Fibroblast of skin of abdomen (primary cell): ENCODE measurements at places on chromosomes 1 and 21.
A peak's percentile ranks its signal among the peaks of the same experiment; 100 is the strongest.

DNA sequence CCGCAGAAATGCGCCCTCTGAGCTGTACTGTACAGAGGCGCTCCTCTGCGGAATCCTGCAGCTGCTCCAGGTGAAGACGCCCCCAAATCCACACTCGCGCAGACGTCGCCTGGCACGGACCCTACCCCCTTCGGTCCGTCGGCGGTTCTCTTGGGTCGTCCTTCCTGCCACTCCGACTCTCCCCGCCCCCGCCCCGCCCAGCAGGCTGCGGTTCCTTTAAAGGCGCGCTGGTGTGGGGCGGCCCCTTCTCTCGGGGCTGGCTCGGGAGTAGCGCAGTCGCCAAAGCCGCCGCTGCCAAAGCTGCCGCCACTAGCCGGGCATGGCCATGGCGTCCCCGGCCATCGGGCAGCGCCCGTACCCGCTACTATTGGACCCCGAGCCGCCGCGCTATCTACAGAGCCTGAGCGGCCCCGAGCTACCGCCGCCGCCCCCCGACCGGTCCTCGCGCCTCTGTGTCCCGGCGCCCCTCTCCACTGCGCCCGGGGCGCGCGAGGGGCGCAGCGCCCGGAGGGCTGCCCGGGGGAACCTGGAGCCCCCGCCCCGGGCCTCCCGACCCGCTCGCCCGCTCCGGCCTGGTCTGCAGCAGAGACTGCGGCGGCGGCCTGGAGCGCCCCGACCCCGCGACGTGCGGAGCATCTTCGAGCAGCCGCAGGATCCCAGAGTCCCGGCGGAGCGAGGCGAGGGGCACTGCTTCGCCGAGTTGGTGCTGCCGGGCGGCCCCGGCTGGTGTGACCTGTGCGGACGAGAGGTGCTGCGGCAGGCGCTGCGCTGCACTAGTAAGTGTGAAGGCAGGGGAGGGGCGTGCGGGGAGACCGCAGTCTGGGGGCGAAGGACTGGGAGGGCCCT is at the start of gene RASSF5:
TSS of gene RASSF5 (plus strand) at position 248 of the 846 bp plus-strand sequence. CDS start at position 320, 72 bp downstream.
- peak; percentile 64 for DNase-seq

- peak; percentile 82 for DNase-seq
Observed at GRCh38 chr1:179310721-179311120, 17.1 kb downstream of the SOAT1 start.

- DNase-seq: peak; percentile 29
Observed at GRCh38 chr1:207313131-207313530, 8.3 kb upstream of the CD55 start.

DNA sequence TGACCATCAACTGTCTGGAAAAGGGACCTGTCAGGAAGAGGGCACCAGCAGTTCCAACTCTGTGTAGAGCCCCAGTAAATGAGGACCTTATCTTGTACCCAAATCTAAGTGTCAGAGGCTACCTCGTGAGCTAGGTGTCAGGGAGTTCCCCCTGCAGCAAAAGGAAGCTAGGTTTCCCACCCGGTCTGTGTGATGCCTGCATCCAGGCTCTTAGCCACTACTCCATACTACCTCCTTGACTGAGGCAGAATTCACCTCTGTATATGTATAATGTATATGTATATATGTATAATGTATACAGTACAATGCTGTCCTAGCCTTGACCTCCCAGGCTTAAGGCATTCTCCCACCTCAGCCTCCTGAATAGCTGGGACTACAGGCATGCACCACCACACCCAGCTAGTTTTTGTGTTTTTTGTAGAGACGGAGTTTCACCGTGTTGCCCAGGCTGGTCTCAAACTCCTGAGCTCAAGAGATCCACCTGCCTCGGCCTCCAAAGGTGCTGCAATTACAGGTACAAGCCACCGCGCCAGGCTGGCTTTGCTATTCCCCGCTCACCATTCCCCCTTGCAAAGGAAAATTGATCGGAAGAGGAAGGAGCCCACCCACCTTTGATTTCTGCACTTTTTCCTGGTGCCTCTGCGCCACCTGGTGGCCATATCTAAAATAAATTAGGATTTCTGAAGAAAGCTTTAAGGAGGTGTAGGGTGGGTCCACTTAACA is 15.7 kb upstream of the LUZP1 start:
- DNase-seq: peak; percentile 43

DNA sequence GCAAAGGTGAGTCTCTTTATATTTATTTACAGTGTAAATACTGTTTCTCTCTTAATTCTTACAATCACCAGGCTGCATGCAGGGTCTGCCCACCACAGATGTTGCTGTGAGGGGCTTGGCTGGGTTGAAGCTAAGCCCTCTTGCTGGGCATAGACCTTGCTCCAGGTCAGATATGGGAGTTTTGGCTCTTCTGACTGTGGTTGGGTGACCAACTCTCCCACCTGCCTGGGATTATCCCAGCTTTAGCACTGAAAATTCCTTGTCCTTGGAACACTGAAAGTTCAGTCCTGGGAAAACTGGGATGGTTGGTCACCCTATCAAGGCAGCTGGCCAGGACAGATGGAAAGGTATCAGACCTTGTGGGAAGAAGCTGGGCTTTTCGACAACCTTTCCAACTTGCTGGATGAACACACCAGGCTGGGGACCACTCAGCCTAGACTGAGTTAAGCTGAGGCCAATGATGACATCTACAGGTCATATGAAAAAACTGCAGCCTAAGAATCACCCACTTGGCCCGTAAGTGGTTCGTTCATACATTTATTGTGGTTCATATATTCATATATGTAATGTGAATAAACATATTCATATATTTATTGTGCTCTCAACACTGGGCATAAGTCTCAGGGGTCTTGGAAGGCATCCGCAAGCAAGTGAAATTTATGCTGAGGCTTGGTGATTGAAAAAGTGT is 26.6 kb upstream of the HPDL start:
- peak; percentile 71 for DNase-seq

- peak; percentile 39 for DNase-seq
Observed at GRCh38 chr1:202575918-202576653, 134.2 kb downstream of the SYT2 start.

DNA sequence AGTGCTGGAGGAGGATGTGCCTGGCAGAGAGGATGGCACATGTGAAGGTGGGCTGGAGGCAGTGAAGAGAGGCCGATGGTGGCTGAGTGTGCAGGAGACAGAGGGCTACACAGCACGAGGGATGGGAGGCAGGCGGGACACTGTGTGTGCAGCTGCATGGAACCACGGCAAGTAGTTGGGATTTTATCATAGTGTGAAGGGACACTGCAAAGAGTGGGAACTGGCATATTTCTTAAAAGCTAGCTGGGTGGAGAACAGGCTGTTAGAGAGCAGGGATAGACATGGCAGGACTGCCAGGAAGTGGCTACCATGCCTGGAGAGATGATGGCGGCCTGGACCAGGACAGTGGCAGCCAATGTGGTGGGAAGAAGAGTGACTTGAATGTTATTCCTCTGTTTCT is 102.4 kb upstream of the TLR5 start:
- DNase-seq: no peak

GRCh38 chr1:11156441-11156840 is 32.7 kb upstream of the ANGPTL7 start:
- no peak for DNase-seq

DNA sequence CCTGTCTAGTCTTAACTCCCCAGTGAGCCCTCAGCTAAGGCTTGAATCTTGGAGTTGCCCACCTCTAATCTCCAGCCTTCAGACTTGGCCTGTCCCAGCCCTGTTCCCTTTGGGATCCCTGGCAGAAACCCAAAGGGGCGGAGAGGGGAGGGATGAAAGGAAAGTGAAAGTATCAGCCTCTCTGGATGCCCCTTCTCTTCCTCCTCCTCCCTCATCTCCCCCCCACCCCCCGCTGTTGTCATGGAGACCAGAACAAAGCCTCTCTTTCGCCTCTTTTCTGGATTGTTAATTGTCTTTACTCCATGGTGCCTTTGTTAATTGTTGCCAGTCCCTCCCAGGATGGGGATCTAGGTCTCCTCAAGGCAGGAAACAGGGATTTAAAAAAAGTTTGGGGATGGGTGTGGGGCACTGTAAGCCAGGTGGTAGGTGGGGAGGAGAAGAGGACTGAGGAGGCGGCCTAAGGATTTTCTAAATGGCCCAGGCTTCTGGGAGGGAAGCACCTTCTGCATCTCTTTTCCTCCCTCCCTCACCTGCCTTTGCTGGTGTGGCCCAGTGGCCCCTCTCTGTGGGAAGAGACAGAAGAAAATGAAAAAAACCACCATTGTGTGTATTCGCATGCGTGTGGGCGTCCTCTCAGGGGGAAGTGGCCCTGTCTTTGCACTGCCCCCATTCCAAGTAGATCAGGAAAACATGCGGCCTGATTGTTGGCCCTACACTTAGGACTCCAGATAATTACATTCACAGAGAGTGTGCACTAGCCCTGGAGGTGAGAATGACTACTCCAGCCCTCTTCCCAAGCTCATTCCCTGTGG is 7.5 kb upstream of the SOX13 start:
- no peak for DNase-seq

DNA sequence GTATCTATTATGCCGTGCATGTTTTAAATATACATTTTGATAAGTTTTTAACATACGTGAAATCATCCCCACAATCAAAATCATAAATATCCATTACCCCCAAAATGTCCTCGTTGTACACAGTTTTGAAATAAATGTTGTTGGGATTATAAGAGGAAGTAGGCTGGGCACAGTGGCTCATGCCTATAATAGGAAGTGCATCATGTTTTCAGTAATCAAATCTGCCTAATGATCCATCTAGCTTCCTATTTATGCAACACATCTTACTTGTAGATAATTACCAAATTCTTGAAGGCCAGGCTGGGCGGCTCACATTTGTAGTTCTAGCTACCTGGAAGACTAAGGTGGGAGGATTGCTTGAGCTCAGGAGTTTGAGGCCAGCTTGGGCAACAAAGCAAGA is 15.0 kb upstream of the IFNGR2 start:
- no peak for DNase-seq

GRCh38 chr21:28579986-28580550 is 412.6 kb downstream of the LTN1 start:
- no peak for DNase-seq

- DNase-seq: no peak
Observed at GRCh38 chr1:8384088-8384487, 66.2 kb downstream of the SLC45A1 start.

DNA sequence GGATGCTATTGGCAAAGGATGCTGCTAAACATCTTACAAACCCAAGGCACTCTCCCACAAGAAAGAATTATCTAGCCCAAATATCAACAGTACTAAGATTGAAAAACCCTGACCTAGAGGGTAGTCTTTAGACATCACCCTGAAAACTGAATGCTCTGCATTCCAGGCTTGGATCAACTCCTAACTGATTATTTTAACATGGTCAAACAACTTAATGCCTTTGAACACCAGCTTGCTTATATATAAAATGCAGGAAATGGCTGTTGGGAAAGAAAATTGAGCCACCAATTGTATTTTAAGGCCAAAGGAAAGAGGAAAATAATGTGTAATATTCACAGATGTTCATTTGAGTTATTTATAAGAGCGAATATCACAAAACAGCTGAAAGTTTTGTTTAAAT is 72.2 kb upstream of the C1orf87 start:
- DNase-seq: no peak

DNA sequence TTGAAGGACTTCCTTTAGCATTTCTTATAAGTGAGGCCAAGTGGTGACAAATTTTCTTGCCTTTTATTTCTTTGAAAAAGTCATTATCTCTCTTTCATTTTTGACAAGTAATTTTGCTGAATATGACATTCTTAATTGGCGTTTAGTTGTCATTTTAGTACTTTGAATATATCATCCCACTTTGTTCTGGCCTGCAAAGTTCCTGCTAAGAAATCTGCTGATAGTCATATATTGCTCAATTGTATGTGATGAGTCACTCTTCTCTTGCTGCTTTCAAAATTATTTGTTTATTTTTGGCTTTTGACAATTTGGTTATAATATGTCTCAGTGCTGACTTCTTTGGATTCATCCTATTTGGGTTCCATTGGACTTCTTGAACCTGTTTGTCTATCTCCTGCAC is 312.6 kb downstream of the DUSP10 start:
- DNase-seq: no peak
